Mammary epithelial cell (primary cell): ENCODE measurements at places on chromosomes 3 and 15. TPM values are rescaled to one million over a fixed set of nuclear protein-coding genes. Genes with fewer than 3 reads are reported as not detected.
A peak's percentile ranks its signal among the peaks of the same experiment; 100 is the strongest.

The SYNM gene
- total RNA-seq = 4.3 TPM

The TMED3 gene
- 86.7 and 91.4 TPM in 2 replicates for total RNA-seq

The SPINK8 gene
- not detected in 2 replicates for total RNA-seq

The CHRNB4 gene
- not detected in 2 replicates for total RNA-seq

DNA sequence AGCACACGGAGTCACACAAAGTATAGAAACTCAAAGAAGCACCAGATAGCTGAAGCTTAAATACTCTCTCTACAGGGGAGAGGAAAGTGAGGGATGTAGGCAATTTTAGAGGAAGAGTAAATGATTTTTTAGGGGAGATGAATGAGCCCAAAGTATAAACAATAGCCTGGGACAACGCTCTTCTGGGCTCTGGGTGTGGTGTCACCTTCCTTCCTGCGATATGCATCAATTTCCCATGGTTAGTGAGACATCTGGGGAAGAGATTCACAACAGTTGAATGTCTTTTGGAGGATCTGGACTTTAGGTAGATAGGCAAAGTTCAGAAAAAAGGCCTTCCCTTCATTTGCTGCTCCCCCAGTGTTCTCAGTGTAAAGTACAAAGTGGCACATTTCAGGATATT, 125.2 kb downstream of the EFHB start:
- DNase-seq = no peak

DNA sequence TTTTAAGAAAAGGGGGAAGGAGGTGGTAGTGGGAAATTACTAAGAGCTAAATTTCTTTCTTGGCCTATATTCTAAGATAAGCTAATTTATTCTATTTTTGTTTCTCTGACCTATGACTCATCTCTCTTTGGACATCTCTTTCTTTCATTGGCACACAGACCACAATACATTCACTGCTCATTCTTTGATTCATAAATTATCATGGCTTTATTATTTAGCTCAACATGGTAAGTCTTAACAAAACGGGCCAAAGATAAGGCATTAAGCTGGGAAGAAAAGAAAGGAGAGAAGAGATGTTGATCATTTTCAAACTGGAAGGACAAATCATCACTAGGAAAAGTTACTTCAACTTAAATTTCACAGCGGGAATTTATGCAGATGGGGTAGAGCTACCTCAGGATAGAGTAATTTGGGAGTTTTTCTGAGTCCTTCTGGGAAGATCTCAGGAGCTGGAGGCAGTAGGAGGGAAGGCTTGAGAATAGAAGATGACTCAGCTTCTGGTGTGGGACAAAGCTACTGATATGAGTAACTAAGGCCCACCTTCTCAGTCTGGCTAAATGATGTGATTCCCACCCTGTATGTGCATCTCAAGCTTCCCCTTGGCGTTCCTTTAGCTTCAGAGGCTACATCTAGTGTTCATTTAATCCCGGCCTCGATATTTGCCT, 7.5 kb upstream of the ALCAM start:
- peak; percentile 59 for DNase-seq

DNA sequence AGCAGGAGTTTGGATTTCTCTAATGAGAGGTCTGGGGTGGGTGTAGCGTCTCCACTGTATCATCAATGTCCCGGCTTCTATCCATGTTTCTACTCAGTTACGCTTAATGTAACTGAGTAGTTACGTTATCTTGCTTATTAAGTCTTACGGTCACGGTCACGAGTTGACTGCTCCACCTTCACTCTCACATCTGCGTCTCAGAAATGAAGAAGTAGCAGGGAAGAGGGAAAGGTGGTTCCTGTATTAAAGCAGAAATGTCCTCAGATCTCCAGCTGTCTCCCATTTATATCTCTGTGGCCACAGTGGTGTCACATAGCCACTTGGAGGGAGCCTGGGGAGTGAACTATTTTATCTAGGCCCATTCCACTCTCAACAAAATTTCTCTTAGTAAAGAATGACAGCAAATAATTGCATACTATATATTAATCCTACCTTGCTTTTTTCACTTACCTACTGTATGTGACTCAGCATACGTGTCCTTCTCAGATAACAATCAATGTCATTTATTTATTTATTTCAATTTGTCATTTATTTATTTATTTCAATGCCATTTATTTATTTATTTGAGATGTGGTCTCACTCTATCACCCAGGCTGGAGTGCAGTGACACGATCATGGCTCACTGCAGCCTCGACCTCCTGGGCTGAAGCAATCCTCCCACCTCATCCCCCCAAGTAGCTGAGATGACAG, 39.7 kb upstream of the RNU6-1 start:
- no peak for DNase-seq

DNA sequence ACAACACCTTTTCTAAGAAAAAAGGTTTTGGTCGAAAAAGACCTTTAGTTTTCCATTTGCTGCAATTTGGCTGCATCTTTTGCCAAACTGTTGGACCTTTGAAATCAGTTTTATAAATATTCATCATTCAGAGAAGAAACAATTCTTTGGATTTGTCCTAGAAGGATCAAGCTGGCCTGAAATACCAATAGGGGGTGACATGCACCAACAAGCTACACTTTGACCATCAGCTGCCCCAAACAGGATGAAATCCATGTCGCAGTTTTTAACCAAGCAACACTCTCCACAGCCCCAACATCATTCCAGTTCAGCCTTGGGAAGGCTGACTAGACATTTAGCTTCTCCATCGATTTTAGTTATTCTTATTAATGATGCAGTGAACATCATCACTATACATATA, 9.8 kb downstream of the RPL15 start:
- DNase-seq = no peak

DNA sequence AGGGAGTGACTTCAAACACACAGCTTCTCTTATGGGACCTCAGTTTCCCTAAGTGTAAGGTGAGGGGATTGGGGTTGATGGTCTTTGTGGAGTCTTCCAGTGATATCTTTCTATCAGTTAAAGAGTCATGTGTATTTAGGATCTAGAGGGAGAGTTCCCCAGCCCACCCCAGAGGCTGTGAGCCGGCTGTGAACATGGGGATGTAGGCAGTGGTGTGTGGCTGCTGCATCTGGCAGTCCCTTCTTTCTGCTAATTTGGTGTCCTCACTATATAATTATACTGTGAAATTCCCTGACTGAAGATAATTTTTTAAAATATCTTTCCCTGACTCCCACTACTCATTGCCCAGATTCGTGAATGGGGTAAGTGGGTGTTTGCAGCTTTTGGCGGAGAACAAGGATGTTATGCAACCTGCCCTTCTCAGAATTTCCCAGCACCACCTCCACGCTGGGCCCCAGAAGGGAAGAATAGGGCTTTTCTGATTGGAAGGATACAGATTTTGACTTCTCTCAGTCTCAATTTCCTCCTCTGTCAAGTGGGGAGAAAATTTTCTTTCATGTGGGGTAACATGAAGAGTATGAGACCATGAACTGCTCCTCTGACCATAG, 79.0 kb upstream of the RASGRF1 start:
- DNase-seq = no peak

DNA sequence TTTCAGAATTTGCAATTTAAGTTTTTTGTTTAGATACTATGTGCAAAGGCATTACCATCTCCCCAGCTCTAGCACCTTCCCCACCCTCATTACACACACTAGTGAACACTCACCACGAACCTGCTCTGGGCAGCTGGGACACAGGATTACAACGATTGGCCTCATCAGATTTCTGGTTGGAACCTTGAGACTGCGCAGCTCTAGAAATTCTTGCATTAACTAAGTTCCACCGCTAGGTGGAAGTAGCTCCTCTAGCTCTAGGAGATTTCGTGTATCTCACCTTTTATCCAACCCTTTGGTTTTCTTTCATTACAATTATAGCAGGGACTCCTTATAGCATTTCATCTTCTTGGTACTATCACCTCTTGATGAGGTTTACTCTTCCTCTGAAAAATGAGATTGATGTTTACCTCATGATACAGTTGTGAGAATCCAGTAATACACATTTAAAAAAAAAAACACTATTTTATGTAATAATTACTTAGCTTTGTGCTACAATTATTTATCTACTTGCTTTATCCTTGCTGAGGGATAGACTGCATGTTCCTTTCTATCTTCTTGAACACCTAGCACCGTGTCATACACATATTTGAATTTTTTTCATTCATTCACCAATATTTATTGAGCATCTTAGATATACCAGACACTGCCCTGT, 28.7 kb upstream of the PLOD2 start:
- peak; percentile 54 for DNase-seq

DNA sequence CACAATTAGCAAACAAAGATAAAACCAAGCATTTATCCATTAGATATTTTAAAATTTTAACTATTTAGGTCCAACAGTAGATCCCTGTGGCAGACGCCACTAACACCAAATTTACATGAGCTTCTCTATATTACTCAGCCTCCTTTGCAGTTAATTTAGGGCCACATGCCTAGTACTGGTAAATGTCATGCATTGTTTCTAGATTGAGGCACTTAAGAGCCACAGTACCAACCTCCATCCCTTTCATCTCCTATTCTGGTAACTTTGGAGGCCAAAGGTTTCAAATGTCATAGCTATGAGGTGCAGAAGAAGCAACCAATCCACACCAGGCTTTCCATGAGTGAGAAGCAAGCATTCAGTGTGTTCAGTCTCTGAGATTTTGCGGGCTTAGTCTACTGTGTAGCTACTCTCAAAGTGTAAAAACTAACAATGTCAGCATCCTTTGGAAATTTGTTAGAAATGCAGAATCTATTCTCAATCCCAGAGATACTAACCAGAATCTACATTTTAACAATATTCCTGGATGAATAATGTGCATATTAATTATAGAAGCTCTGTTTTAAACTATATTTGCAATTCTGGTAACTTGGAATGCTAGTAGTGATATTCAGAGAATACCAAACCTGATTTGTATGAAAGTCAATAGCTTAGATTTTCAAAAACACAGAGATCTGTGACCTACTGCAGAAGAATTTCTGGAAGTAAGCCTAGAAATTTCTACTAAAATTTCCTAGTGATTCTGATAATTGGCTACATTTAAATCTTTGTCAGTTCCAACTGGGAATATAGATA, 206.3 kb upstream of the CD96 start:
- no peak for DNase-seq

DNA sequence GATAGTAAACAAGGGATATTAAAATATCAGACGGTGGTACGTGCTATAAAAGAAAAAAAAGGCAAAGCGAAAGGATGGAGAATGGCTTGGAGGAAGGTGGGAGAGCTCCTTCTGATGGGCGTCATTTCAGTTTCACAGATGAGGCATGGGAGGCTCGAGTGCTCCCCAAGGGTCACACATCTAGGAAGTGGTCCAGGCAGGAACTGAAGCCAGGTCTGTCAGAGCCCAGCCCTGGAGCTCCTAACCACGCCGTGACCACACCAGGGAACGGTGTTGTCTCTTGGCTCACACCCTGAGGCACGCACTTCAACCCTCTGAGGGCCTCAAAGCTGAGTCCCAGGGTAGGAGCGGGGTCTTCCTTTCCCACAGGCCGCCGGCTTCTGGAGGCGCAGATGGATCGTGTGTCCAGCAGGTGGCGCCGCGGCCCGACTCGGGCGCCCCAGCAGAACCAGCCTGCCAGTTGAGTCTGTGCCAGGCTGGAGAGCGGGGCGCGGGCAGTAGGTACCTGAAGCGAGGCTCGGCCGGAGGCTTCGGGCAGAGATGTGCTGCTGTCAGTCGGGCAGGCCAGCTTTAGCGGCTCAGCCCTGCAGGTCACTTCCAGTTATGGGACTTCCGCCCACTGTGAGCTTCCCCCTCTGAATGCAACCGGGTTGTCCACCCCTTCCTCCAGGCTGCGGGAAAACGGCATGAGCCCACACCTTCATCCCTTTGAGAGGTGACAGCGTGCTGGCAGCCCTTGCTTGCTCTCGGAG, 68.1 kb downstream of the SLC6A1 start:
- DNase-seq = peak; percentile 56

DNA sequence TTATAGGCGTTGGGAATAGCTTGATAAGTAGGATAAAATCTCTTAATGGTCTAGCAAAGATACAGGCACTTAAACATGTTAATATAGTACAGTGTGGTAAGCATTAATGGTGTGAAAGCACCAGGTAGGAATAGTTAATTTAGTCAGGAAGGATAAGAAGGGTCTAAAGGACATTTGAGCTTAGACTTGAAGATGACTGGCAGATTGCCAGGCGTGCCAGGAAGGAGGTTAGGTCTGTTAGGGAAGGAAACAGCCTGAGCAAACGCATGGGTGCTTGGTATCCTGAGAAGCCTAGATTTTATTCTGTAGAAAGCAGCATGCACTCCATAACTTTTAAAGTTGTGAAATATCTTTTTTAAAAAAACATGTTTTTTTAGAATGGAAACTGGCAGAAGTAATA, 17.7 kb downstream of the SEC62 start:
- no peak for DNase-seq

GRCh38 chr15:38351466-38351865, 98.8 kb downstream of the SPRED1 start:
- no peak for DNase-seq
